ENCODE measurements at places on chromosomes 11 and 22. TPM values are rescaled to one million over a fixed set of nuclear protein-coding genes. Genes with fewer than 3 reads are reported as not detected.

DNA sequence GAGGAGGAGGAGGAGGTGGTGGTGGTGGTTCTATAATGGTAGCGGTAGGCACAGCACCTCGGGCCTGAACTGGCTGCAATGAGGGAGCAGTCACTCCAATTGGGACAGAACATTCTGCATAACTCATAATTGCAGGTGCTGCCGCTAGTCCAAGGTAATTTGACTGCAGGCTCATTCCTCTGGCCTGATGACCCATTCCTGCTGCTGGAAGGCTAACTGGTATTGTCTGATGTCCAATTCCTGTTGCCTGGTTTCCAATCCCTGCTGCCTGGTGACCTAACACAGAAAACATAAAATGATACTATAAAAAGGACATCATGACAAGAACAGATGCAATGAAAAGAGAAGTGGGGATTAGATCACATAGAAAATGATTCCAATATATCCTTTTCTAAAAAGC lies 7.9 kb upstream of the AGBL2 start:
- no peaks in the 10 kb centered on the region for H3K27me3 ChIP-seq
- H3K4me3 ChIP-seq: no peak overlapping the region
- no peaks in the 10 kb centered on the region for H3K4me1 ChIP-seq
- peaks cover 77% of the 10 kb centered on the region for H3K36me3 ChIP-seq

DNA sequence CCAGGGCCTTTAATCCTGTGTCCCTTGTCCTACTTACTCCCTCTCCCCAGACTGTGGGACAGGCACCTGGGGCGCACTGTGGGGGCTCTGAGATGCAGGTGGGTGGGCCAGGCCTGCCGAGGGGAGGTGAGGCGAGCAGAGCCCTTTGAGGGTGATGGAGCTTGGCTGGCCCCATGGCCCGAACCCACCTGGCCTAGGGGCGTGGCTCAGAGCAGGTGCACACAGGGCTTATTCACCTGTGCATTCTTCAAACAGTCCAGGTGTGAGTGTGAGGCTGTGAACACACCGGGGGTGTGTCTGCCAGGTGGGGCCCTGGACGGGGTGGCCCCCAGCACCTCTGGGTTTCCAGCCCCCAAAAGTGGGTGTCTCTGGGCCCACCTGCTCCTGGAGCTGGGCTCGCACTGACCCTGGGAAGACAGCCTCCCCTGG lies 9.0 kb upstream of the MUC5AC start:
- peaks cover 4% of the 10 kb centered on the region for H3K27me3 ChIP-seq
- H3K4me3 ChIP-seq: no peak overlapping the region
- H3K4me1 ChIP-seq: peaks cover 5% of the 10 kb centered on the region
- DNase-seq: peak; percentile 7
- no peaks in the 10 kb centered on the region for H3K36me3 ChIP-seq

DNA sequence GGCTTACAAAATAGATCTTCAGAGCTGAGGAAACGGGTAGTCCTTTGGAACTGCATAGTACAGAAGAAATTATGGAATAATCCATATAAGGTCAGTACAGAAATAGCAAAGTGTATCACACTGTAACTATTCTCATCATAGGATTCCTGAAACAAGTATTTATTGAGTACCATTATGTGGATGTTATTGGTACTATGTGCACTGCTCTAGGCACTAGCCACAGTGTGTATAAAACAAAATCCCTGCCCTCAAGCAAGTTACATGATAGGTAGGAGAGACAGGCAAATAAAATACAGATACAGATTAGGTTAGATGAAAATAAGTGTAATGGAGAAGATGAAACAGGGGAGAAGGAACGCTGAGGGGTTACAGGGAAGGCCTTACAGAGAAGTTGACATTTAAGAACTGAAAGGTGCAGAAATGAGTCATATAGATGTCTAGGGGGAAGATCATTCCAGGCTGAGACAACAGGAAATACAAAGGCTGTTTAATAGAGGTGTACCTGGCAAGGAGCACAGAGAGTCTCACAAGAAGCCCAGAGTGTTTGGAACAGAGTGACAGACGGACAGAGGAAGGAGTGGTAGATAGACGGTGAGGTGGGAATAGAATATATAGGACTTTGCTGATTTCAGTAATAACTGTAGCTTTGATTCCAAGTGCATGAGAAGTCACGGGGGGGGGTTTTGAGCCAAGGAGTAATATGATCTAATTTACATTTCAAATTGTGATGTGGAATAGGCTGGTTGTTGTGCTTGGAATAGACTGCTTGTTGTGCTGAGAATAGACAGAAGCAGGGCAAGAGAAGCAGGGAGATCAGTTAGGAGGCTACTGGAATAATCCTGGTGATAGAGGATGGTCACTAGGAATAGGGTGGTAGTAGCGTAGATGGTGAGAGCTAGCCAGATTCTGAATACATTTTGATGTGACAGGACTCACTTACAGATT lies 13.7 kb downstream of the RNF141 start:
- H3K27ac ChIP-seq: peak overlapping the region; percentile 77
- H3K27me3 ChIP-seq: no peaks in the 10 kb centered on the region
- peaks cover 80% of the 10 kb centered on the region for H3K36me3 ChIP-seq
- peak overlapping the region; percentile 21 for H3K4me3 ChIP-seq
- no peak for DNase-seq
- H3K4me1 ChIP-seq: peaks cover 21% of the 10 kb centered on the region

- H3K27me3 ChIP-seq: no peaks in the 10 kb centered on the region
- no peak overlapping the region for H3K4me3 ChIP-seq
- H3K4me1 ChIP-seq: peaks cover 41% of the 10 kb centered on the region
- H3K36me3 ChIP-seq: no peaks in the 10 kb centered on the region
- no peak overlapping the region for H3K27ac ChIP-seq
- no peak for DNase-seq
Measured at GRCh38 chr11:69301455-69302401, 7.8 kb downstream of the MYEOV start.

GRCh38 chr11:8699903-8700302 lies 17.3 kb downstream of the RPL27A start:
- H3K36me3 ChIP-seq: no peaks in the 10 kb centered on the region
- no peak for DNase-seq
- H3K27ac ChIP-seq: no peak overlapping the region
- H3K4me1 ChIP-seq: peaks cover 9% of the 10 kb centered on the region

Gene C11orf86
- not detected for total RNA-seq

DNA sequence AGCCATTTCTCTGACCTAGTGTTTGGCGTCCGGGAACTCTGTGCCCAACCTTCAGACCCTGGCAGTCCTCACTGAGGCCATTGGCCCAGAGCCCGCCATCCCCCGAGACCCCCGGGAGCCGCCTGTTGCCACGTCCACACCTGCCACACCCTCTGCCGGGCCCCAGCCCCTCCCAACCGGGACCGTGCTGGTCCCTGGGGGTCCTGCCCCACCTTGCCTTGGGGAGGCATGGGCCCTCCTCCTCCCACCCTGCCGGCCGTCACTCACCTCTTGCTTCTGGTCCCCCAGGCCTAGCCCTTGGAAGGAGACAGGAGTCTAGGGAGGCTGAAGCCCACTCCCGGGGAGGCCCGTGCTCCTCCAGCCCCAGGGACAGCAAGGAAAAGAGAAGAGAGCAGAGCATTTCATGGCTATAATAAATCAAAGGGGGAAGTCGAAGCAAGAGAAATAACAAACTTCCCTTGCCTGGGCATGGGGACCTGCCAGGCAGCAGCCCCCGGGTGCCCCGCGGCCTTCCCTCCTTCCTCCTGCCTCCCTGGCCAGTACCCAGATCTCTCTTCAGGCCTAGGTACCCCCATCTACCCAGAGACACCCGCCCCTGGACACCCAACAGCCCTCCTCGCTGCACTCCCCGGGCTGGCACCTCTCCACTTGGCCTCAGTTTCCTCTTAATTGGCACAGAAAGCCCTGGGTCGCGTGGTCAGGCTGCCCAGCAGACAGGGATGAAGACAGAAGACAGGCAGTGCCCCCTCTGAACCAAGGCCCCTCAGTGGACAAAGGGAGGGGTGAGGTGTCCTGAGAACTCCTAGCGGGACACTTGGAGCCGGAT lies 13.0 kb upstream of the SLC39A13 start:
- peaks cover 71% of the 10 kb centered on the region for H3K4me1 ChIP-seq
- no peaks in the 10 kb centered on the region for H3K36me3 ChIP-seq
- H3K4me3 ChIP-seq: peak overlapping the region; percentile 64
- peak overlapping the region; percentile 95 for H3K27ac ChIP-seq
- no peaks in the 10 kb centered on the region for H3K27me3 ChIP-seq

GRCh38 chr11:119578521-119579191 lies 150.3 kb downstream of the NECTIN1 start:
- no peaks in the 10 kb centered on the region for H3K36me3 ChIP-seq
- H3K27me3 ChIP-seq: peaks cover 17% of the 10 kb centered on the region
- DNase-seq: no peak
- H3K4me1 ChIP-seq: peaks cover 10% of the 10 kb centered on the region

DNA sequence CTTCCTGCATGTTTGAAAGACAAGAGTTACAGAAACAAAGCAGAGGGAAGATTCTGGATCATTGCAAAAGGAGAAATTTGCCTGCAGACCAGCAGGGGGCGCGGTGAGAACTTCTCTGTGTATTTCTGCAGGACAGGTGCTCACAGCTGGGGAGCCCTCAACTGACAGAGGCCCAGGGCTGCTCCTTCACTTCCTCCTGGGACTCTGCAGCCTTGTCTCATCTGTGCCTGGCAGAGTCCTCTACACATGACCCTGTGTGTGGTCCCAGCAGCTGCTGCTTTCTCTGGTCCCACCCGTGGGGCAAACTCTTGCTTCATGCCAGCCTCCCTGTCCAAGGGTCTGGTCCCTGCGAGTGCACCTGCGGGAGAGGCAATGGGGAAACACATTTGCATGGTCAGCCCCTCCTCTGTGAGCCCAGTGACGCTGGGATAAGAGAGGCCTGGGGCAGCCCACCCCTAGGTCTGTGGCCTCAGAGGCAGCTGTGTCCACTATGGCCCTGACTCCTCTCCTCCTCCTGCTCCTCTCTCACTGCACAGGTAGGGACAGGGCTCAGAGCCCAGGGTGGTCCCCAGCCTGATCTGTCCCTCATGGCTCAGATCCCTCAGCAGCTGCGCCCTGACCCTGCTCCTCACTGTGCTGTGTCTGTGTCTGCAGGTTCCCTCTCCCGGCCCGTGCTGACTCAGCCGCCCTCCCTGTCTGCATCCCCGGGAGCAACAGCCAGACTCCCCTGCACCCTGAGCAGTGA lies 43.2 kb upstream of the VPREB1 start:
- no peak overlapping the region for H3K4me3 ChIP-seq
- no peaks in the 10 kb centered on the region for H3K27me3 ChIP-seq
- H3K27ac ChIP-seq: peak overlapping the region; percentile 80
- peaks cover 63% of the 10 kb centered on the region for H3K4me1 ChIP-seq

DNA sequence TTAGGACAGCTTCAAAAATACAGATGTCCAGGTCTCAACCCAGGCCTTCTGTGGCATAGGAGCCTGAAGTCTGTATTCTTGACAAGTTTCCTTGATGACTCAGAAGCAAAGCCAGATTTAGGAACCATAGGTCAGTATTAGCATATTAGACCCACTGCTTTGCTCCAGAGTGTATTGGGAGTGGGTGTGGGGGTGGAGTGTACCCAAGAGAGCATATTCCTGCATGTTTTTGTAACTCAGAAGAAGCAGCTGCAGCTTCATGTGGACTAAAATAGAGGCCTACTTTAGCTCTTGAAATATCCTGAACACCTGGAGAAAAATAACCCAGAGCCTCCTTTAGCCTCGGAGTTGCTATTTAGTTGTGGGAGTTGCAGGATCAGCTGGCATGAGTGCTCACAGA lies 106.7 kb downstream of the CCDC81 start:
- H3K27me3 ChIP-seq: no peaks in the 10 kb centered on the region
- H3K4me3 ChIP-seq: no peak overlapping the region
- no peaks in the 10 kb centered on the region for H3K36me3 ChIP-seq
- no peak for DNase-seq

GRCh38 chr11:117197516-117198456 lies 1.4 kb upstream of the TAGLN start:
- DNase-seq: no peak
- peak overlapping the region; percentile 50 for H3K27ac ChIP-seq
- no peak overlapping the region for H3K4me3 ChIP-seq
- H3K4me1 ChIP-seq: peaks cover 39% of the 10 kb centered on the region
- no peaks in the 10 kb centered on the region for H3K27me3 ChIP-seq

DNA sequence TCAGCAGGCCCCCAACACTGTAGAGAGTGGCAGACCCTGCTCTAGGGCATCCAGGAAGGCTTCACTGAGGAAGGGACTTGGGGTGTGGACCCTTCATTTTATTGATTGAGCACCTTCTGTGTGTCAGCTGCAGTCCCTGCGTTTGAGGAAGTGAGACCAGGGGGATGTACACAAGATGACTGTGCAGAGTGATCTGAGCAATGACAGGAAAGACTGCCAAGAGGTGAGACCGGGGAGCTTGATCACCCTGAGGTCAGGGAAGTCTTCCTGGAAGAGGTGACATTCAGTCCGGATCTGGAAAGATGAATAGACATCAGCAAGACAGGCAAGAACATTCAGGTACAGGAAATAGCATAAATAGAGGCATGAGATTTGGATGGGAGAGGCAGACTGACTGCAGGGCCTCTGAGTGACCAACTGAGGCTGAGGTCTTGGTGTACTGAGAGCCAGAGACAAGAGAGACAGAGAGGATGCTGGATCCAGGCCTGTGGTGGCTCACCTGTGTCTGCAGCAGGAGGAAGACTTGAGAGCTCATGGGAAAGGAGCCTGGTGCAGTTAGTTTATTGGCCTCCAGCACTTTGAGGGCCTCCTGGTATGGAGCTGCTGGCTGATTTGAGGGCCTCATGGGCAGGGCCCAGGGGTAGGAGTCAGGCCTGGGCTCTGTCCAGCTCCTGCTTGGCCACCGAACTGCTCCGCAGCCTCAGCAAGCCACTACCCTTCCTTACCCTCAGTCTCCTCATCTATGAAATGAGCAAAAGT lies 5.2 kb downstream of the DGAT2 start:
- H3K27me3 ChIP-seq: no peaks in the 10 kb centered on the region
- DNase-seq: peak; percentile 42
- peak overlapping the region; percentile 1 for H3K4me3 ChIP-seq
- H3K27ac ChIP-seq: peak overlapping the region; percentile 76
- peaks cover 3% of the 10 kb centered on the region for H3K36me3 ChIP-seq
- H3K4me1 ChIP-seq: peaks cover 80% of the 10 kb centered on the region

DNA sequence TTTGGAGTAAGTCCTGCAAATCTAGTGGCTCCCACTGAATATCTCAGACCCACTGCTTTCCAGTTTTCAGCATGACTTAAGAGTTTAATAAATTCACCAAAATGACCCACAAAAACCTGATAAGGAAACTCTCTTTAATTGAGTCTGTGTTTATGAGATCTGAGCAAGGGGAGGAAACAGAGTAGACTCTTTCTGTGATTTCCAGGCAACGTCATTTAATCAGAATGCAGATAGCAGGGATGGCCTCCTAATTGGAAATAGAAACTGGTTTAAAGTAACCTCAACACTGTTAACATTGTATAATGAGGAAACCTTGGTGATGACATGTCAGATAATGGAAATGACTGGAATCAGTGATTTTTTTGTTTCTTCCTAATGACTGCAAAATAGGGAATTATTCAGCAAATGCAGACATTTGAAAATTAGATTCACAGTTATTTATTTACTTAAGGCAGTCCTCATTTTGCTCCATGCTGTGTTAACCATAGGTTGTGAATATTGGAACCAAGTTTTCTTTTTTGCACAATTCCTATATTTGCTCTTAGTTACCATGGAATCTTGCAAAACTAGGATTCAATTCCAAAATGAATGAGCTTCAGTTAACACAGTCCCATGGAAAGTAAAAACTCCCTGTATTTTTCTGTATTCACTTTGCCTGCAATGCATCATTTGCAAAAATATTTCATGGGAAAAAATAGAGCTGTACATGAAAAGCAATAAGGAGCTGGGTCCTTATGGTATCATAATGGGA lies 1324.5 kb downstream of the LRRC4C start:
- no peaks in the 10 kb centered on the region for H3K4me1 ChIP-seq
- H3K36me3 ChIP-seq: no peaks in the 10 kb centered on the region
- H3K4me3 ChIP-seq: no peak overlapping the region
- H3K27me3 ChIP-seq: no peaks in the 10 kb centered on the region

- no peak overlapping the region for H3K4me3 ChIP-seq
- no peak overlapping the region for H3K27ac ChIP-seq
- no peak for DNase-seq
- H3K27me3 ChIP-seq: peaks cover 2% of the 10 kb centered on the region
Measured at GRCh38 chr11:102926961-102927623, 28.4 kb downstream of the MMP13 start.
